Dermis microvascular lymphatic vessel endothelial cell (primary cell): ENCODE measurements at places on chromosomes 13 and 19. TPM values are rescaled to one million over a fixed set of nuclear protein-coding genes. Genes with fewer than 3 reads are reported as not detected.

DNA sequence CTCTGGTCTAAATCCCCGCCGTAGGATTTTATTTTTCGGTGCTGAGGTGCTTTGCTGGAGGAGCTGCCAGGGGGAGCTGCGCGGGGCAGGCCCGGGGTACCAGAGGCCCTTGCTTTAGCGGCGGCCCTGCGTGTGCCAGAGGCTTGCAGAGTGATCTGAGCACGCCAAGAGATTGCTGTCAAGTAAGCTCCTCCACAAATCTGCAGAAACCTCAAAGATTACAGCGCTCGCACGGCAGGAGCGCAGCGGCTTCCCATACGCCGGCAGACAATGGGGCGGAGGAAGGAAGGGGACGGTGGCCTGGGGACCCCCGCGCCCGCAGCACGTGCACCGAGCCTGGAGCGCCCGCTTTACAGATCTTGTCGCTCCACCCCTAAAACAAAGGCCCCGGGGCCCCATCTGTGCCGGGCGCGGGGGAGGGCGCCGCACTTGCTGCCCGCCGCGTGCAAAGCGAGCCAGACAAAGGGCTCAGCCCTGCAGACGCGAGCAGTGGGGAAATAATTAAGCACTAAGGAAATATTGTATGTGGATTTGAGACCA lies 9.1 kb upstream of the C19orf12 start:
- peak; percentile 12 for DNase-seq

DNA sequence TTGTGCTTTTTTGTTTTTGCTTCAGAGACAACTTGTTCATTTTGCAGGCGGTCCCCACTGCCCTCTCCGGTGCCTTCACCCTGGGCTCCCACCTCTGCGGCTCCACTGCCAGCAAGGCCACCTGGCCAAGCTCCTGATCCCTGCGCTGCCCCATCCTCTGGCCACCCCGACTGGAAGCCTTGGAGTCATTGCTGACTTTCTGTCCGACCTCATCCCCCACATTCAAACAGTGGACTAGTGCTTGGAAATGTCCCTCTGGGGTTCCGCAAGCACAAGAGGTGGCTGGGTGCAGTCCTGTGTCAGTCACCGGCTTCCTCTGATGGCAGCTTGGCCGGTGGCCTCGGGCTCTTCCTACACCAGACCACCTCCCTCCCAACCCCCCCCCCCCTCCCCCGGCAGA lies 17.0 kb downstream of the IL17D start:
- DNase-seq, result no peak

- no peak for DNase-seq
Measured at GRCh38 chr13:99601535-99601934, 100.3 kb downstream of the TM9SF2 start.

DNA sequence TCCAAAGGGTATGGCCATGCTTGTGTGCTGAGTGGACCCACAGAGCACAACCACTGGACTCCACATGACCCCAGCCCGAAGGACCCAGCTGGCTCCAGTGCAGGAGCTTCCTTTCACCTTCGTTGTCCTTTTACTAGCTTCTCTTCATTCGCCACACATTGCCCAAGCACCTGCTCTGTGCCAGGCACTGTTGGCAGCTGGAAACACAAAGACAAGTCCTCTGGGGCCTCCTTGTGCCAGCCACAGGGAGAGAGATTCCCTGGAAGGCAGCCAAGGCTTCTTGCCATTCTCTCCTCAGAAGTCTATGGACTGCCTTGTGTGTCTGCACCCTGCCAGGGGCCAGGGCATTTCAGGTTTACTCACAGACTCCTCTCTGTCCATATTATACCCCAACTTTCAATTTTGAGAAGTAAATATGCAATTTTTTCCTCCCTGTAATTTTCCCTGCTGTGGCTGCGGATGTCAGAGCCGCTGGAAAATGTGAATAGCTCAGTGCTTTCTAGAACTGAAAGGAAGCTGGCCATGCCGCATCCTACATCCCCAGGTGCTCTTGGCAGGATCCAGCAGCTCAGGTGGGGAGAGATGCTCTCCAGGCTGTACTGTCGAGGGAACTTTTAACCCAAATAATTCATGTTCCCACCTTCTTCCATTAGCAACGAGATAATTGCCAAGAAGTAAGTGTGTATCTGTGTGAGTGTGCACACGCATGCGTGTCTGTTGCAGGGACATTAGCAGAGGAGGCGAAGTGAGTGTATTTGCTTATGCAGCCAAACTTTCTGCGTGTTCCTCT lies 57.2 kb downstream of the CHST8 start:
- no peak for DNase-seq

Gene GAS6
- total RNA-seq, result 58.0 and 126 TPM in 2 replicates

DNA sequence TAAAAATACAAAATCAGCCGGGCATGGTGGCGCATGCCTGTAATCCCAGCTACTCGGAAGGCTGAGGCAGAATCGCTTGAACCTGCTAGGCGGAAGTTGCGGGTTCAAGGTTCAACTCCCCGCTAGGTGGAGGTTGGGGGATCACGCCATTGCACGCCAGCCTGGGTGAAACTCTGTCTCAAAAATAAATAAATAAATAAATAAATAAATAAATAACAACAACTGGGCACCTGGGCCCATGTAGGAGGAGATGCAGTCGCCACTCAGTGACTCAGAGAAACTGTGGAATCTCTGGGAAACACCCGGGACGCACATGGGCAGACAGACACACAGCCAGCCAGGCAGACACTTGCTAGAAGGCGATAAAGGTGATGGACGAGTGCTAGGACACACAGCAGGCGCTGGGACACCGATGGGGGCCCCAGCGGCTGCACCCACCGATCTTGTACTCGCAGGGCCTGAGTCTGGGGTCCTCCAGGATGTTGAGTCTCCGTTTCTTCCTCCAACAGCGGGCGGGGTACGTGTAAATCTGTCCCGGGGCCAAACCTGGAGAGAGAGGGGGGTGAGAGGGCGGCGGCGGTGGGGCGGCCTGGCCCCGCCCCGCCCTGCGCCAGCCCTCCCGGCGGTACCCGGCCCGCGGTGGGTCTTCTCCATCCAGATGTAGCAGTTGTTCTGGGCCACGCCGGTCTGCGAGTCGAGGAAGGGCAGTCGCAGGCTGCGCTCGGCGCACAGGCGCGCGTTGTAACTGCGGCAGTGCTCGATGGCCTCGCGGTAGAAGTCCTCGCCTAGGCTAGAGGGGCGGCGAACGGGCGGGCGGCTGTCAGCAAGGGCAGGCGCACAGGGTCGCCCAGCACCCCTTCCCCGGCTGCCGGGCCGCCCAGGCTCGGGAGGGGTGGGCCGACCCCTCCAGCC lies 1.8 kb downstream of the DPF1 start:
- no peak for DNase-seq

GRCh38 chr13:94192431-94192975 lies 287.0 kb downstream of the DCT start:
- peak; percentile 4 for DNase-seq

GRCh38 chr13:34207872-34208271 lies 389.9 kb downstream of the RFC3 start:
- no peak for DNase-seq

GRCh38 chr13:83568019-83568418 lies 314.3 kb downstream of the SLITRK1 start:
- no peak for DNase-seq

GRCh38 chr19:55643003-55643886 lies at the start of gene ZNF581:
Gene ZNF581 (plus strand): TSS chr19:55643649. CDS start chr19:55644572, 923 bp downstream.
- peak; percentile 43 for DNase-seq

Gene NLRP11
- under 0.01 TPM in 2 replicates for total RNA-seq

GRCh38 chr13:84460989-84461388 lies 578.7 kb upstream of the SLITRK1 start:
- DNase-seq, result no peak

GRCh38 chr13:30466358-30466714 lies 600 bp upstream of the HMGB1 start:
- no peak for DNase-seq

Gene SSC5D
- total RNA-seq, result under 0.01 and 0.13 TPM in 2 replicates

Gene ZNF835
- total RNA-seq, result 0.13 and 0.51 TPM in 2 replicates

Gene CD79A
- 0.13 and 0.25 TPM in 2 replicates for total RNA-seq

Gene NEK5
- total RNA-seq, result under 0.01 and 0.13 TPM in 2 replicates

DNA sequence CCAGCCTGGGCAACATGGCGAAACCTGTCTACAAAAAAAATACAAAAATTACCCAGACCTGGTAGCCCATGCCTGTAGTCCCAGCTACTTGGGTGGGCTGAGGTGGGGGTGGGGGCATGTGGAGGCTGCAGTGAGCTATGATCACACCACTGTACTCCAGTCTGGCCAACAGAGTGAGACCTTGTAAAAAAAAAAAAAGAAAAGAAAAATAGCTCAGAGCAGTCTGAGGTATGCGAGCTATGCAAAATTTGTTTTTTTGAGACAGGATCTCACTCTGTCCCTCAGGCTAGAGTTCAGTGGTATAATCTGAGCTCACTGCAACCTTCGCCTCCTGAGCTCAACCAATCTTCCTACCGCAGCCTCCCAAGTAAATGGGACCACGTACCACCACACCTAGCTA lies 7.1 kb upstream of the TOMM40 start:
- no peak for DNase-seq

- DNase-seq, result no peak
Measured at GRCh38 chr19:42323473-42323851, 2.0 kb upstream of the MEGF8 start.

Gene SLC7A9
- total RNA-seq, result under 0.01 TPM in 2 replicates

DNA sequence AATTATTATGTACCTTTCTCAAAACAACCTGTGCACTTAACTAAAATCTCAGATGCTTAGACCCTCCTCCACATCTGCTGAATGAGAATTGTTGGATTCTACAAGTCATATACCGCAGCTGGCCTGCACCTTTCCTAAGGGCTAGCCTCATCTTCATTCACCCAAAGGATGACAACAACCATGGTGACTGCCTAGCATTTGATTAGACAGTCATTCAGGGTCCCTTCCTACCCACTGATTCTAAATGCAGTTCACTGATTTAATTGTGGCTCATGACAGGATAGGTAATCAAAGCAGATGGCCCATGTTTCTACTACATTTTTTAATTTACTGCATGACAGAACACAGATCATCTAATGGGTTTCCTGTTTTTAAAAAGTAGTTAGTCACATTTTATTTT lies 551.9 kb upstream of the SLC10A2 start:
- no peak for DNase-seq

GRCh38 chr19:2050349-2050990 lies 574 bp downstream of the MKNK2 start:
- DNase-seq, result no peak

Gene PSG11
- 0.13 TPM in 2 replicates for total RNA-seq

Gene SHISA2
- 1.8 and 4.0 TPM in 2 replicates for total RNA-seq

DNA sequence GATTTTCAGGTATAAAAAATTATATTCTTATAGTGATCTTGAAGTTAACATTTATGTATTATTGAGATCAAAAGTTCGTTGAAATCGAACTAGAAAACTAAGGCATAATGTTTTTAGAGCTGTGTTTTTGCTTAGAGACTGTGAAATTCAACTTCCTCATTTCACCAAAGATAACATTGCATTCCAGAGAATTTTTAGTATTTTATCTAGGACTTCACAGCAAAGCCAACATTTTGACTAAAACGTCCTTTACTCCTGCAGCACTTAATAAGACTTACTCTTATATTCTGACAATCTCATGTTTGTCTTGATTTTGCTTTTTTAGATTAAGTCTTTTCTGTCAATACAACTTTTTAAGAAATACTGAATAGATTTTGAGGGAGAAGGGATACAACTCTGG lies 4.7 kb downstream of the KCTD4 start:
- no peak for DNase-seq

Gene GDF15
- total RNA-seq, result 74.8 and 238 TPM in 2 replicates

DNA sequence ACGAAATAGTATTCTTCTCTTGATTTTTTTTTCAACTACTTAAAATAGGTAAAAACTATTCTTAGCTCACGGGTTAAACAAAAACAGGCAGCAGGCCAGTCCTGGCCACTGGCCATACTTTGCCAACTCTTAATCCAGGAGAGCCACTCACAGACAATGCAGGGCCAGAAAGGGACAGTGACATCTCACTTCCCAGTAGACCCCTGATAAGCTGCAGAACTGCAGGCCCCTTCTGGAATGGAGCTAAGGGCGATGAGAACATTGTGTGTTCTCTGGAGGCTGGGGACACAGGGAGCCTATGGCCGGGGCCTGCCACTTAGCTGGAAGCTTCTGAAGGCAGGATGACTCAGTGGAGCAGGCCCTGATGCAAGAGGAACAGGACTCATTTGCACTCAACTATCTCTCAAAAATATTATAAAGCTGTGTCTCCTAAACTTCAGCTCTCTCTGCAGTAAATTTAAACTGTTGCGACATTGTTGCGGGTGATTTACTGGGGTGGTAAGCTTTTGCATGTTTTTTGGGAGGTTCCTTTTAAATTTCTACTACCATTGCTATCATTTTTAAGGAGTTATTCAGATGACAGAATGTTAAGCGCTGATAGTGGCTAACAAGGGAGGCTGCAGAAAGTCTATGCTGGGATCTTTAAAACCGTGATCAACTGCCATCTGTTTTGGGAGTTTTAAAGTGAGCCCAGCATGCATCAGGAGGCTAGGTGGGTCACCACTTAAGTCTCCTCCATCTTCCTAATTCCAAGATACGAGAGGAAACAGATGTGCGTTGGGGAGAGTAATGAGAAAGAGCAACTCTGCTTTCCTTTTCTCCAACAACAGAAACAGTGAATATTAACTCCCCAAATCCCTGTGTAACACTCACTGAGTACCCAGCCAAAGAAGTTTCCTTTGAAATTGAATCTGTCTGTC lies 33.2 kb upstream of the KATNAL1 start:
- DNase-seq, result no peak
